ENCODE measurements at places on chromosomes 2 and 18.

DNA sequence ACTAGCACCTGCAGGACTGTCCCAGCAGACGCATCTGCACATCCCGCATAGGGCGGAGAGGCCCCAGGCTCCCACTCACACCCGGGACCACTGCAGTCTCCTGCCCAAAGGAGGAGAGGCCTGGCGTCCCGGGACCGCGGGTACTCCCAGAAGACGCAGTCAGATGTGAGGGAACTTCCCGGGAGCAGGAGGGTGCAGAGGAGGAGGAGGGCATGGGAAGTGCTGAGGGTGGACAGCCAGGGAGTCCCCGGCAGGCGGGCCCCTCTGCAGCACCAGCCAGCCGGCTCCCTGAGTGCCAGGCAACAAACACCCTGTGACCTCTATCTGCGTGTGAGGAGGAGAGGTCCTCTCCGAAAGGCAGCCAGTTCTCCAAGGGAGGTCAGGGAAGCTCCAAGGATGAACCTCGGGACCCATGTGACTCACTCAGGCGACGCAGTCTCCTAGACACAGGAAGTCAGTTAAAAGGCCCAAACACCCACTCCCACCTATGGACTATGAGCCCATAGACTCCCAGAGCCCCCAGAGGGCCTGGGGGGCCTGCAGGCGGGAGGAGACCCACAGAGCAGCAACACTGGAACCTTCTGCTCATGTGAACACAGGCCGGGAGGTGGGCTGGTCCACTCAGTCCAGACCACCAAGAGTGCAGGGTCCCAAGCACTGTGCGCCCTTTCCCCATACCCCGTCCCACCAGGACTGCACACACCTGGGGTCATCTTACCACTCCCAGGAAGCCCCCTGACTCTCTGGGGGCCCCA, 4.2 kb downstream of the PXDN start:
- DNase-seq, result no peak

DNA sequence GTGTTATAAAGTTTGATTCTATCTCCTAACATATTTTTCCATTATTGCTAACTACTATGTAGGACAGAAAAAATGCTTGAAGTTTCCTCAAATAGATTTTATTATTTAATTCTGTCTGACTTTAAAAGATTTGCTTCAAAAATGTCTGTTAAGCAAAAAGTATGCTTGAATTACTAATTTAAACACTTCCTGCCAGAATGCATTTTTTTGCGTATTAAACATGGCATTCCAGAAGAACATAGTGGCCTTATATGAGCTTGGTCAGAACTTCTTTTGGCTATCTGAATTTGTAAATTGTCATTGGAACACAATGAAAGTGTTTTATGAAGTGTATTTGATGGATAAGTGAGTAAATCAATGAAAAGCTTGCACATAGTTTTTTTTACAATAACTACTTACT, 37.8 kb downstream of the MBD5 start:
- no peak for DNase-seq

- DNase-seq, result no peak
These were observed 279.5 kb upstream of the STON1 start for GRCh38 chr2:48250474-48250844.

DNA sequence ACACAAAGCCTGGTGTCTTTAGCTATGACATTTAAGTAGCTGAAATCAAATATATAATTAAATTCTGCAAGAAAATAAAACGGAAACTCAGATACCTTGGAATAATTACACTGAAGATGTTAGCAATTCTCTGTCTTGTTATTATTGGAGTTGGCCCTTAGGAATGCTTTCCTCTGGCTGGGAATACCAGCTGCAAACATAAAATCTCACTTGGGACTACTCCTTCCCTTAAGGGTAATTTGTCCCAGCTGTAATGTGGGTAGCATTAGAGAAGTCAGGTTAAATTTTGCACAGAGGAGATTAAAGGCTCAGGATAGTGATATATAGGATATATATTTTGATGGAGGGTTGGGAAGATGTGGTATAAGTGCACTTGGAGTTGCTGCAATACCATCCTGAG, 37.3 kb upstream of the GRP start:
- no peak for DNase-seq

- no peak for DNase-seq
These were observed 141.5 kb upstream of the SP5 start for GRCh38 chr2:170573671-170574070.

GRCh38 chr2:23654756-23655155, 269.8 kb downstream of the KLHL29 start:
- DNase-seq, result no peak

DNA sequence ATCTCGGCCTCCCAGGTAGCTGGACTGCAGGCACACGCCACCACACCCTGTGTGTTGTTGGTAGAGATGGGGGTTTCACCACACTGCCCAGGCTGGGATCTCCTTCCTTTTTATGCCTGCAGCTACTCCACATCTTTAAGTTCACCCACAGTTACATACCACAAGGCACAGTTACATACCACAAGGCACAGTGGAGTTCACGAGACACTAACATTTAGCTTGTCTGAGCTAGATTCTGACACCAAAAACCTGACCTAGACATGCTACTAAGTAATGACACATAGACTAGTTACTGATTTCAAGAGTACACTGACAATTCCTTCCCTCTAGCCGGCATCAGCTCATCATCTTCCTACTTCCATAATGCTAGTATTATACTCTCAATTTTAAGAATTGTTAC, 4.3 kb downstream of the POLR2D start:
- DNase-seq, result no peak

All from AG04449 (cell line).